ENCODE measurements at places on chromosomes 2 and 18.

DNA sequence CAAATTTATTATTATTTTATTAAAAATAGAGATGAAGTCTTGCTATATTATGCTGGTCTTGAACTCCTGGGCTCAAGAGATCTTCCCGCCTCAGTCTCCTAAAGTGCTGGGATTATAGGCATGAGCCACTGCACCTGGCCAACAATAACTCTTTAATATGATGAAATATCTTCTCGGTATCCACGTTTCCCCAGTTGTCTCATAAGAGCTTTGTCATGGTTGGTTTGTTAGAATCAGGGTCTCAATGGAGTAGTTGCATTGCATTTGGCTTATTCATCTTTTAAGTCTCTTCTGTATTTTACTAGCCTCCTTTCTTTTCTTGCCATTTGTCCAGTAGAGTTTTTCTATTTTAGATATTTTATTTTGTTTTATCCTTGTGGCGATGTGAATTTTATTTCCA lies 32.7 kb upstream of the DLX2 start:
- DNase-seq: no peak

DNA sequence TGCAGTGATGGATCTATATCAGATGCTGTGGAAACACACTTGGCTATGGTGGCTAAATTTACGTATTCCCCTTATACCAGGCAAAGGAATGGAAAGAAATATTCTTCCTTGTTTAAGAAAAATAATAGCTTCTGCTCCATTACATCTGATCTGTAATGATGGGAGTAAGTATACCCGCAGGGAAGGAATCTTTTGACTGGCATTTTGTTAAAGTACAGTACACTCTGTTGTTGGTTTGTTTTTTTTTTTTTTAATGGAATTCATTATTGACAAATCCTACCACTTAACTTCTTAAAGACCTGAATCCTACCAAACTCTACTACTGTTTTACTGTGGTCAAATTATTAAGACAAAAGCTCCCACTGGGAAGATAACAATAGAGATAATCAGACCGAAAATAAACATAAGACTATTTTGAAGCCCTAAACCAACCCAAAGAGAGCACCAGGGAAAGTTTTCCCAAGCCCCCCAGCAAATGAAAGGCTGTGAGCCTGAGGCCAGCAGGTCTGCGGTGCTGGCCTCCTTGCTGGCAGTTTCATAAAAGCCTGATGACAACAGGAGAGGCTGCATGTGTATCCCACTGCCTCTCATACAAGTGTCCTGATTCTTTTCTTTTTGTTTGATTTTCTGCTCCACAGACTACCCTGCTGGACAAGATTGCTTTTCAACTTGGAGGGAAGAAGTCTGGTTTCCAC lies 101.0 kb downstream of the SLC25A12 start:
- DNase-seq: no peak

DNA sequence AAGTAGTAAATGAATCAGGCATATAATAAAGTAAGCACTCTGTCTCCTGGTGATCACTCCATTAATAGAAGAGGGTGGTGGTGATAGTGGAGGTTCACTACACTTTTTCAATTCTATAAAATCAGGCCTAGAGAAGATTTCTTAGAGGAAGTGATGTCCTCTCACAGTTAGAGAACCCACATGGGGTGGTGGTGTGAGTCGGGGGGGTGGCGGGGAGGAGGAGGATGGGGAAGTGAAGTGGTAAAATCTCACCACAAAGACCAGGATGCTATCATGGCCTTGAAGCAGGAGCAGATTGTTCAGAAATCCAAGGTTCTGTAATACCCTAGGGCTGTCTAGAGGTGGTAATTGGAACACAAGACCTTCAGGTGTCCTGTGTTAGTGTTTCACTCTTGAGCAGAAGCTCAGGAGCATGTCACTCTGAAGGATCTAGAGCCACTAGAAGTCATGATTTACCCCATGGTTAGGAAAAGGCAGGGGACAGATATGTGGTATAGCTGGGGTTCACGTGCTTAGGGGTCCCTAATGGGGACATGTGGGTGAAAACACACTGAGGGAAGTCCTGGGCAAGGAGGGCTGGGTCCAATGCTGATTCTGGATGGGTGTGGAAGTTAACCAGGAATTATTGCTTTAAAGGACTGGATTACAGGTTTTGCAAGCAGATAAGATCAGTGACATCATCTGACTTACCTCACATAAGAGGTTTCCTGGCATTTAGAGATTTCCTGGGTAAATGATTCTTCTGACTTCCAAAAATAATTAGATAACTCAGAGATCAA lies 31.0 kb downstream of the RNF125 start:
- no peak for DNase-seq

- no peak for DNase-seq
These were observed 17.0 kb upstream of the STAT4 start for GRCh38 chr2:191167766-191168165.

- DNase-seq: peak; percentile 3
These were observed 1.6 kb downstream of the TSHZ1 start for GRCh38 chr18:75211953-75212750.

GRCh38 chr2:199378948-199379650 lies 78.6 kb downstream of the SATB2 start:
- DNase-seq: no peak

DNA sequence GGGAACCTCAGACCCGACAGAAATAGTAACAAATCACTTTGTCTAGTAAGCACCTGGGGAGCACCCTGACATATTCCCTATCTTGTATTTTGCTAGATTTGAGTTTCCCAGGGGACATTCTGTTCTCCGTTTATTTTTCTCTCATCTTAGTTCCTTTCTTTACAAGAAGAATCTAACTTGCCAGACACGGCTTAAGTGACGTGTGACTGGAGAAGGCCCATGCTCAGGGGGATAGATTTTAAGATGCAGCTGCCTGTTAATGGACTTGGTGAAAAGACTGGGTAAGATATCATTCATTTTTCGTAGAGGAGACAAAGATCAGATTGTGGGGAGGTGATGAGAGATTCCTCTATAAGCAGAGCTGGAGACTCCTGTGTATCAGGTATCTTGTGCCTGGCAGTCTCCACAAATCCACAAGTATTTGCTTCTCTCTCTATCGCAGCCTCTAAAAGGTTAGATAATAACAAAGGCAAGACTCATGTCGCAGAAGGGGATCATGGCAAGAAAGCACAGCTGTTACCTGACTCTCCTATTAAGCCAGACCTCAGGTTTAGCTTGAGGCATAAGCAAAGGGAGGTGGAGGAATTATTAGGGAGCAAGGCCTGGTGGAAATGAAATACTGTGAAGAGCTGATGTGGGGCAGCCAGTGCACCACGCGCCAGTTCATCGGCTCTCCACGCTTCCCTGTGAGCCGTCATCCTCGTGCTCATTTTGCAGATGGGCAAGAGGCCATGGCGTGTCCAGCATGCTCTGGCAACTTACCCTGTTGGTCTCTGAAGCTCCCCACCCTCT lies 347.2 kb upstream of the TNP1 start:
- DNase-seq: no peak

- DNase-seq: peak; percentile 61
These were observed 283.2 kb downstream of the INSIG2 start for GRCh38 chr2:118371515-118371914.

DNA sequence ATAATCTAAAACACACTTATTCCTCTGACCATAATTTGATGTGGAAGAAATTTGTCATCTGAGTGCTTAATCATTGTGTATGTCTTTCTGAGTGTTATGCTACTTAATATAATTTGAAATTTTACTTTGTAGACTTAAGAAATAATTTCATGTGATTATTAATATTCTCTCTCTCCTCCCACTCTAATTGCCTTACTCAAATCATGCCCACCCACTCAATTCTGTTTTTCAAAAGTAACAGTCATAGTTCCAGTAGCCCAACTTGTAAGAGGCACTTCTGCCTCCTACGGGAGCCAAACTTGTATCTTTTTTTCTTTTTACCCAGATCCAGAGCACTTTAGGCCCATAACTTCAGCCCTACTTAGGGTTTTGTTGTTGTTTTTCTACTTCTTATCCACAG lies 18.5 kb upstream of the KYNU start:
- DNase-seq: no peak

Data from ACHN (cell line).